HS-27A (cell line): ENCODE measurements at places on chromosomes 7 and 10.

DNA sequence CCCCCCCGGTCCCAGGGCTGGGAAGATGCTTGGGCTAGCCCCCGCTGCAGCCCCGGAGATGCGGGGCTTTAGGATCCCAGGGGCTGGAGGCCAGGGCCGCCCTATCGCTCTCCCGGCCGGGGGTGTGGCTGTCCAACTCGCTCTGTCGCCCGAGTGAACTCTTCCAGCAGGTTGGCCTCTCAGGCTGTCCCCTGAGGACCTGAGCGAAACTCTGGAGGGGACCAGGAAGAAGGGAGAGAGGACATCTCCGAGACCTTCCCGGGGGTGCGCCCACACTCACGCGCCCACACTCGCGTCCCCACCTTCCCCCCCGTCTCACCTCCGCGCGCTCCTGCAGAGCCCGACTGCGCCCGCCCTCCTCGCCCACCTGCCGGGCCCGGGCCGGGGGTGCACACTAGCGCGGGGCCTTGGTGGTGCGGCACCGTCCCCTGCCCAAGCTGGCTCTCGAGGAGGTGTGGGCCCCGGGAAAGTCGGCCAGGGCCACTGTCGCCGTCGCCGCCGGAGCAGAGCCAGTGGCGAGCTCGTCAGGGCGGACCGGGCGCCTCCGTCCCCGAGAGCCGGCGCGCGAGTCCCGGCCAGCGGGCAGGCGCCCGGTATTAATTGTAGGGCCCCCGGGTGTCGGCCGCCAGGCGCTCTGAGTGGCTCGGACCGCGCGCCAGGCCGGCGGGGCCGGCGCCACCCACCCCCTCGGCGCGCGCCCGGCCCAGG is 101.7 kb upstream of the SVIL start:
- DNase-seq = no peak

DNA sequence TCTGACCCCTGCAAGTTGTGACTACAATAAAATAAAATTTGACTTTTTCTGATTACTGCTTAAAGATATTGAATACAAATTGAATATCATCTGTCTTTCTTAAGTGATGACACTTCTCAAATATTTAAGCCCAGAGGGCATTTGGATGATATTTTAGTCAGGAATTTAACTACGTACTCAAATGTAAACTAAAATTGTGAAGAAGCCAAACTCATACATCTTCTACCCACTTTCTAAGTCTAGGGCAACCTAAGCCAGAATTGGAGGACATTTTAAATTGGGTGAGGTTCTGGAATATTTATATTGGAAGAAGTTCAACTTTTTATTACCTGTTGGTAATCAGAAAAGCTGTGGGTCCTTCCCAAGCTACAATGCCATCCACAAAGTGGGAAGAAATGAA is 149.1 kb upstream of the WDR11 start:
- DNase-seq = no peak

- DNase-seq = no peak
Observed at GRCh38 chr7:44066111-44066460, 719 bp upstream of the PGAM2 start.

DNA sequence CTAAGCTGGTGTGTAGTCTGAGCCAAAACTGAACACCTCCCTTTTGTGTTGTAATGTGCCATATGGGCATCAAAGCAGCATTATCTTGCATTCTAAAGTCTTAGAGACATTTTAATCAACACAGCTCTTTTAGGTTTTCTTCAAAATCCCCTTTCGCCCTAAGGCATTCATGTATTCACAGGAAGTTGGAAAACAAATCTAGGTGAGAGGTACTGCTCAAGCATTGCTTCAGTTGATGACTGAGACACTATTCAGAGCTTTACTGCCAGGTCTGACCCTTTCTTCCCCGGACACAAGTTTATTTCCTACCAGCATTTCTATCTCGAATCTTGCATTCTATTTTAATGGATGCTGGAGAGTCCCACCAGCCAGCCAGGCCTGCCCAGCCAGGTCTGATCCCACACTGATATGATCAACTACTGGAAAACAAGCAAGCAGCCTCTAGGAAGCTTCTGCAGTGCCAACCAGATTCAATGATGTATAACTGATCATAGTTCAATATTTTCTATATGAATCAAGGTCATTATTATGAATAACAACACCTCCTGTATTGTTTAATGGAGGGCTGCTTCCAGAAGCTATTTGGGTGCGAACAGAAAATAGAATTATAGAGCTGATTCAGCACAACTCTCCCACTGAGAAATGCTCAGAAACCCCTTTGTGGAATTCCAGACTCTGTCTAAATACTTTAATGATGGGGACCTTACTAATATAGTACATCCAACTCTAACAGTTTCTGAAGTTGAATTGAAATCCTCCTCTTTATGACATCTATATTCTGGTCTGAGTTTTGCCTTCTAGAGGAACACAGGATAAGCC is 4.0 kb upstream of the BRAF start:
- DNase-seq = no peak

DNA sequence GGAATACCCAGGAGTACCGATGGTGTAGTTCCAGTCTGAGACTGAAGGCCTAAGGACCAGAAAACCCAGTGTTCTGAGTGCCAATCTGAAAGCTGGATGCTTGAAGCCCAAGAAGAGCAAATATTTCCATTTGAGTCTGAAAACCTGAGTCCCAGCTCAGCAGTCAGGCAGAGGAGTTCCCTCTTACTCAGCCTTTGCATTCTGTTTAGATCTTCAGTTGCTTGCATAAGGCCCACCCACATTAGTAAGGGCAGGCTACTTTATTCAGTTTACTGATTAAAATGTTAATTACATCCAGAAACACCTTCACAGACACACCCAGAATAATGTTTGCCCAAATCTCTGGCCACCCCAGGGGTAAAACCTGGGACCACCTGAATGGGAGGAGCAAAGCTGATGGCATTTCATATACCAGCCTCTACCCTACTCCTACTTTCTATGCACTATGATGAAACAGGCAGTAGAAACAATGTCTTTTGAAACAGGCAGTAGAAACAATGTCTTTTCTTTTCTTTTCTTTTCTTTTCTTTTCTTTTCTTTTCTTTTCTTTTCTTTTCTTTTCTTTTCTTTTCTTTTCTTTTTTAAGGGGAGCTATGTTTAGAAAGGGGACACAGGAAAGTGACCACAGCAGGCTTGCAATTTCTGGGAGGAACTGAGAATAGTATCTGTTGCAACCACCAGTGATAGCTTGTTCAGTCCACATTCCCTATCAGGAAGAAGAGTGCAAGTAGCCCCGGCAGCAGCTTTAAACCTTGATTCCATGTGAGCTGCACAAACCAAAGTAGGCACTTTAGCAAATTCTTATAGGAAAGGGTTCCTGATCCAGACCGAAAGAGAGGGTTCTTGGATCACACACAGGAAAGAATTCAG is 30.6 kb downstream of the FAM237B start:
- DNase-seq = no peak

DNA sequence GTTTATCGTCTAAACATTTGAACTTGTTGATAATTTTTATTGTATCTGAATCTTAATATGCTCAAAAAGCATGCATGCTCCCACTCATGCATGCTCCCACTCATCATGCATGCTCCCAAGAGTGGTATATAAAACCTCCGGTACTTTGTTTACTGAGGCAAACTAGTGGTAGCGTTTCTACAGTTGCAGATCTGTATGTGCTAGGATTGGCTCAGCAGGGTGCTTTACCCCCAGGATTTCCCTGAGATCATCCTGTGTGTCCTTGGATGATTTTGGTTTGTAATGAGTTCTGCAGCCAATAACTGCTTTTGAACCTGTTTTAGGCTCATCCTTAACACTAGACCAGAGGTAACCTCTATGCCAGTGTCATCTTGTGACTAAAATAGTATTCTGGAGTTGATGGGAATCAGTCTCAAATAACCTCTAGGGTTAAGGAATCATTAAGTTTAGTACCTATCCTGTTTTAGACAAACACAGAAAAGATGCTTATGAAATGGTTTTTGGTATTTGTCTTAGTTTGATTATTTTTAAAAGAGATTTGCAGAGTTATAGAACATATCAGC is 40.4 kb downstream of the PHTF2 start:
- no peak for DNase-seq

DNA sequence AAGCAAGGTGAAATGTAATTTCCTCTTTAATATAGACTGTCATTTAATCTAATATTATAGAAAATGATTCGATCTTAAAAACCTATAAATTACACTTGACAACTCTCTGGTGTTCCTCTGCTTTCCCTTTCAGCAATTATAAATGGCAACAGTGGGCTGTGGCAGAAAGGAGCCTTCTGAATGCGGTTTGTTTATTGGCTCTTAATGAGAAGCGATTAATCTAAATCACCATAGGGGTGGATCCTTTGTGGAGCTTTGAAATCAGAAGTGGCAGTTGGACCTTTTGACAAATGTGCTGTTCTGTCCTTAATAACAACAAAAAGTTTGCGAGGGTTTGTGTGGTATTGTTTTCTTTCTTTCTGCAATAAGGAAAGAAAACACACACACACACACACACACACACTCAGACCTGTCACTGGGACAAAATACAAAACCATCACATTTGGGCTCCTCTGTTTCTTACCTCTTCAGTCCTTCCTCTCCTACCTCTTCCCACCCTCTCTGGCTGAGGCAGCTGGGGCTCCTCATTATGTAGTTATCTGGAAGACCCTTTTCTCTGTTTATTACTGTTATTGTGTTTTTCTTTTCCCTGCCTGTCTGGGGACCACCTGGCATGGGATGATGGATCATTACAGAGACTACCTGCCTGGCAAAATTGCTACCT is 316.2 kb downstream of the SORCS3 start:
- DNase-seq = no peak

DNA sequence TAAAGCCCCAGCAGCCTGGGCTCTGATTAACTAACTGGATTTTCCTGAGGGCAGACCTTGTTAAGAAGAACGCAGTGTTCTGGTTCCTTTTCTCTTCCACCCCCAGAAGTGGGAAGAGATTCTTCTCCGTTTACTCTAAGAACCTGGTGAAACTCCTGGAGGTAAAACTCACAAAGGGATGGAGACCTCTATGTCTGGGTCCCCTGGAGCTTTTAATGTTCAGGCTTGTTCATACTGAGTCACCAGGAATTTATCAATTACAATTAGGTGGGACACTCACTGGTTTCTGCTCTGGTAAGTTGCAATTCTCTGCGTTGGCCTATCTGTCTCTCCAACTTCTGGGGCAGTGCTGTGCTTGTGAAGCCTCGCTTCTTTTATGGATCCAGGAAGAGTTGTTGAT is 73.3 kb upstream of the CACNB2 start:
- DNase-seq = no peak
